CD8-positive, alpha-beta memory T cell (primary cell): ENCODE measurements at places on chromosomes 16 and 17. TPM values are rescaled to one million over a fixed set of nuclear protein-coding genes. Genes with fewer than 3 reads are reported as not detected.

PAFAH1B1 gene
- 168 TPM for total RNA-seq

SPSB3 gene
- total RNA-seq: 30.6 TPM

IRF8 gene
- 22.0 TPM for total RNA-seq

TBC1D3K gene
- not detected for total RNA-seq

SCGB1C2 gene
- not detected for total RNA-seq

C1QL1 gene
- total RNA-seq: not detected

QRICH2 gene
- total RNA-seq: 2.4 TPM

DNAH17 gene
- total RNA-seq: 0.20 TPM
